ENCODE measurements at places on chromosomes 1 and 21.

GRCh38 chr1:203926025-203926540 lies 64.7 kb downstream of the SNRPE start:
- DNase-seq: no peak

GRCh38 chr1:41041614-41042270 lies 20.2 kb upstream of the SLFNL1 start:
- no peak for DNase-seq

- DNase-seq: no peak
Observed at GRCh38 chr21:46424621-46425020, 34.1 kb upstream of the DIP2A start.

- DNase-seq: peak; percentile 38
Observed at GRCh38 chr1:201739492-201740085, 89.4 kb upstream of the IPO9 start.

GRCh38 chr1:245225322-245226202 lies 70.8 kb downstream of the KIF26B start:
- no peak for DNase-seq

GRCh38 chr21:33950431-33951079 lies 35.0 kb upstream of the ATP5PO start:
- DNase-seq: no peak

GRCh38 chr1:225631021-225631663 lies 21.8 kb downstream of the ENAH start:
- DNase-seq: no peak

- no peak for DNase-seq
Observed at GRCh38 chr1:228068359-228068758, 14.1 kb upstream of the ARF1 start.

DNA sequence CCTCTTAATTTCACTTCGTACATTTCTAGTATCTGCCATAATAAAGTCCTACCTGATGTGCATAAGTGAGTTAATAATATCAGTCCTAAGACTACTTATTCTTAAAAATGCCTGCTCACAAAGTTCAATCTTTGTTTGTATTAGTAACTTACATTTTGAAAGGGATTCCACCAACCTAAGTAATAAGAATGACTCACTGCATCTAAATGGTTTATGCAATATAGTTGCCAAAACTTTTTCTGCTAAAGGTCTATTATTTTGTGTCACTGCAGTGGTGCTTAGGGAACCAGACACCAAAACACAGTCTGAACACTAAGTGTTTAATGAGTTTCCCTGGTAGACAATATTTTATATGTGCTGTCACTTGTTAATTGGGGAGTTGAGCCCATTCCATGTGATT lies 1.8 kb downstream of the ZNF669 start:
- DNase-seq: no peak

DNA sequence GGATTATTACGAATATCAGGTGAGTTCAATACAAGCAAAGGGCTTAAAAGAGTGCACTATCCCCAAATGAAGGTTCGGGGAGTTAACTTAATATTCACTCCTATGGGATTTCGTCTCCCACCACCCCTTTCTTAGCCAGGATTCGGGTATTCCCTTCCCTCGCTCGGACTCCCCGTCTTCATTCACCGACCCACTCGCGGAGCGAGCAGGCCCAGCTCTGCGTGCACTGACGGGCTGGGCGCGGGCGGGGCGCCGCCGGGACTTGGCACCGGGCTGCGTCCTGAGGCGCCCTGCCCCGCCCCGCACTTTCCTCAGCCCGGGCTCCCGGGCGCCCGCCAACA lies 7.7 kb upstream of the MPZL1 start:
- DNase-seq: no peak

GRCh38 chr1:18891426-18891780 lies 11.0 kb downstream of the ALDH4A1 start:
- DNase-seq: no peak

DNA sequence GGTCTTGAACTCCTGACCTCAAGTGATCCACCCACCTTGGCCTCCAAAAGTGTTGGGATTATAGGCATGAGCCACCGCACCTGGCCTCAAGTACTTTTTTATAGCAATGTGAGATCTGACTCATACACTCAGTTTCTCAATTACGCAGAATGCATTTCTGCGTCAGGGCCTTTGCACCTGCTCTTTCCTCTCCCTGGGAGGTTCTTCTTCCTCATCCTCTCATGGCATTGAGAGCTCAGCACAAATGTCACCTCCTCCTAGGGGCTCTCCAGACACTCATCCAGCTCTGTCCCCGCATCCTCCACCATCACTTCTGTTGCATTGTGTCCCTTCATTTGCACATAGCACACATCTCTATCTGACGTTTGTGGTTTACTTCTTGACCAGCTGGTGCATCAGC lies 418.8 kb downstream of the PTPRU start:
- no peak for DNase-seq

GRCh38 chr1:201955009-201955728 lies at the start of gene TIMM17A:
TIMM17A (plus strand) TSS chr1:201955503; CDS start chr1:201955527, 24 bp downstream.
- DNase-seq: peak; percentile 90

- DNase-seq: no peak
Observed at GRCh38 chr1:60662486-60663044, 419.8 kb upstream of the NFIA start.

DNA sequence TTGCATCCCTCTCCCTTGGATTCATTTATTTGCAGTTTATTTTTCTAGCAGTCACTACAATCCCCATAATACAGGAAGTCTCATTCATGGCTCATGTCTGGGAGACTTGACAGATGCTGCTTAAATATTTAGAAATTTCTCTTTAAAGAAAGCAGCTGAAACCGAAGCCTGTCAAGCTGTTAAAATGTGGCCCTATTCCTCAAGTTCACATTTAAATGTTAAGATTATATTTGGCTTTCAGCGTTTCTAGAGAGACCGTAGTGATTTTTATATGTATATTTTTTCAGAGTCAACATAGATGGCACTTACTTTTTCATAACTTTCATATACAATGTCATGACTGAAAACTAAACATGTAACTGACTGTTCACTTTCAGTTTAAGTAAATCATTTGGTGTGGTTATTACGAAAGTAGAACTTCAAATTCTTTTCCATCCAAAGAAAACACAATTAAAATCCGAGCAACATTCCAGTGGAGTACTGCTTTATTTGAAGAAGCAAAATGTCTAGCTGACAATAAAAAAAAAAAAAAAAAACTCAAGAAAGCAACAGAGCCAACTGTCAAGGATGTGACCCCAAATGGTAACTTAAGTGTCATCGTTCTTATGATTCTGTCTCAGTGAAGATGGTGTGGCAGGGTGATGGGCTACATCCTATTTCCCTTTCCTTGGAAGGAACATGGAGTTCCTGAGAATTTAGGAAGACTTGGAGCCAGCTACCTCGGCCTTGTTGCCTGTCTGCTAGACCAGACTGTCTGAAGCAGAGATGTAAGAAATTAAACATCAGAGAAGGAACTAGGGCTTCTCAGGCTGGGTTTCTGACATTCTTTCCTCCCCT lies 37.8 kb downstream of the MIS18A start:
- DNase-seq: no peak

GRCh38 chr1:11078631-11079030 lies 18.8 kb upstream of the SRM start:
- DNase-seq: no peak

DNA sequence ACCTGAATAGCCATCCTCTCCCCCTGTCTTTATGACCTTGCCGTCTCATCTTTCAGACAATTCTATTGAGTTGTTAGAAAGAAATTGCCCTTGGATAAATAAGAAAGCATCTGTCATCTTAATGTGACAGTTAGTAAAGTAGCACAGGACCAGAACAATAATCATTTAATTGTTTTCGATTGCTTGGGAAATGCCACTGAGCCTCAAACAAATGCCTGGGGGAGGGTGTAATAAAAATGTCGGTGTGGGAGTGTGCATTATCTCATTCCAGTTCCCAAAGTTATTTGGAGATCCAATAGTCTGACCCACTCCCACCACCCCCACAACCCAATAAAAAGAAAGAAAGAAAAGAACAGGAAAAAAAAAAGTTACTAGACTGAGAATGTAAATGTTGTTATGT lies 509.3 kb upstream of the LRRC7 start:
- DNase-seq: no peak

- no peak for DNase-seq
Observed at GRCh38 chr21:45403825-45404729, 888 bp upstream of the COL18A1 start.

- DNase-seq: no peak
Observed at GRCh38 chr1:159598196-159598595, 10.6 kb downstream of the APCS start.

GRCh38 chr1:184291701-184292100 lies 95.1 kb upstream of the C1orf21 start:
- DNase-seq: no peak

DNA sequence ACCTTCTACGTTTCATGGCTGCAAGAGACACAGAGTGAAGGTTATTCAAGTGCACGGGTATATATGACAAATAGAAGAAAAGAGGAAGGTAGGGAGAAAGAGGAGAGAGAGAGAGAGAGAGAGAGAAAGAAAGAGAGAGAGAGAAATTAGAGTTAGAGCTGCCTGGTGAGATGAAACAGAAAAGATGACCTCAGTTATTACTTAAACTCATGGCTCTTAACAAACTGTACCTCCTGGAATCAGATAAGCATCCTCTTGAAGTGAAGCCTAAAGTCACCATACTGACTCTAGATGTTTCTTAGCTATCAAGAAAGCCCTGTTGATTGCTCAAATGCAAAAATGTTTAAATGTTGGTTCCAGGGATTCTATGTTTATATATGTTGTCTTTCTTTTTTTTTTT lies 597.7 kb upstream of the ZP4 start:
- no peak for DNase-seq

GRCh38 chr1:179745743-179746142 lies 2.7 kb downstream of the FAM163A start:
- DNase-seq: no peak

GRCh38 chr1:181778640-181779260 lies 282.8 kb downstream of the ZNF648 start:
- no peak for DNase-seq

DNA sequence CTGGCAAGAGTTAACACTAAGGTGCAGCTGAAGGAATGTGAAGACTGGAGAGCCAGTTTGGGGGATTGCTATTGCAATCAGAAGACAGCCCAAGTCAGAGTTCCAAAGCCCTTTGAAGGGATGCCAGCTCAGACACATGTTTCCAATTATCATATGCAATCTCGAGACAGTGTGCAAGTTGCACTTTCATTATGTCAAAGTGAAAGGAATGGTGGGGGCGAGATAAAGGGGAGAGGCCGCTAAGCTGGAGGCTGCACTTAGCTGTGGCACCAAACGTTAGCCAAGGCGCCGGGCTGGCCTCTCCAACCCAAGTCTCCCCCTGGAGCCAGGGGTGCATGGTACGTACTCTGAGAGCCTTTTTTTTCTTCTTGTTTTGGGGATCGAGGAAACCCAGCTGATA lies 58.0 kb downstream of the NGF start:
- DNase-seq: no peak

GRCh38 chr1:31183927-31184554 lies 55.6 kb downstream of the NKAIN1 start:
- DNase-seq: peak; percentile 9

GRCh38 chr1:235307158-235308124 lies 20.5 kb downstream of the ARID4B start:
- DNase-seq: no peak

- DNase-seq: no peak
Observed at GRCh38 chr1:59061876-59062275, 235.0 kb upstream of the FGGY start.

GRCh38 chr21:41675574-41675973 lies 91.3 kb downstream of the RIPK4 start:
- DNase-seq: no peak

DNA sequence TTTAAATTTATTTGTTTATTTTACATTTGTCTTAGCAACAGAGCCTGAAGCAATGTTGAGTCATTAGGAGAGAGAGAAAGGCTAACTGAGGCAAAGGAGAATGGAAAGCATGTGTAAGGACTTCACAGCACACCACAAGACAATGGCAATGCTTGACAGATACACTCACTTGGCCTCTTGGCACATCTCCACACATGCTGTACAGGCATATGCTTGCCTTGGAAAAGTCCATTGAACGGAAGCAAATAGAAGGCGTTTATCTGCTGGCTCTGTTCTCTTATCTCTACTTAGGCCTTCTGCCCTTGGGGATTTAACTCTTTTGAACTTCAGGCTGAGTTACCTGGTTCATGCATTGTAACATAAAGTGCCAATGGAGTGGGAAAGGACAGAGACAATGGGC lies 262.2 kb upstream of the POU3F1 start:
- DNase-seq: no peak

- no peak for DNase-seq
Observed at GRCh38 chr1:192266645-192267044, 50.1 kb upstream of the RGS21 start.

- DNase-seq: no peak
Observed at GRCh38 chr1:116760487-116760886, 6.3 kb downstream of the CD2 start.

GRCh38 chr1:183237046-183237445 lies 51.0 kb downstream of the LAMC2 start:
- DNase-seq: no peak

GRCh38 chr1:206705191-206705590 lies 20.5 kb downstream of the MAPKAPK2 start:
- DNase-seq: no peak

DNA sequence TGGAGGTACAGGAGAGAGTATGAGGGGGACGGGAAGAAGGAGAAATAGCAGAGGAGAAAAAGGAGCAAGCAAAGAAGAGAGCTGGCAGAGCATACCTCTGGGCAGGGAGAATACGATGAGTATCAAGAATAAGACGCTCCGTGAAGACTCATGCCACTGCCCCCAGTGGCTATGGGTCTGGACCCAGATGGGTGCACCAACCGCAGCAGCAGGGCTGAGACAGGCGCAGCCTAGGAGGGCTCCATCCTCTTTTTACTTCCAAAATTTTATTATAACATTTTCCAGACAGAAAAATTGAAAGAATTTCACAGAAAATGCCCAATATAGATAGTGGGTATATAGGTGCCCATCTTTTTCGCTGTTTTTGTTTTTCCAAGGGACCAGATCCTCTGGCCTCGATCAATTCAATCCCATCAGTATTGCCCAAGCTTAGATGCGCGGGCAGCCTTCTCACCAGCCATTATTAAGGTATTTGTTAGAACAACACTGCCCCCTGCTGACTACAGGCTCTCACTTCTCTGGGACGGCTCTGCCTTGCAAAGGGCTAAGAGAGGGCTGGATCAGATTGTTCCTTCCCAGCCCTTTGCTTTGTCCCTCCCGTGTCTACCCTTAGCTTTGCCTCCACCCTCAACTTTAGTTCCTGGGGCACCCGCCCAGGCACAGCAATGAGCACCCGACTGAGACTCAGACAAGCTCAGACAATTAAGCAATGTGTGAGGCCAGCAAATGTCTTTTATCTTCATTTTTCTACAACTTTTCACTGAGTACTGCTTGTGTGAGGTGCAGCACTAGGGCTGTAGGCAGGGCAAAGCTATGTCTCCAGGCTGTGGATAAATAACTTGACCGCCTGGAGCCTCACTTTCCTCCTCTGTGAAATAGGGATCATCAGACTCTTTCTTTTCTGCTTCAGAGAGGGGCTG lies 17.5 kb upstream of the CAMK1G start:
- peak; percentile 66 for DNase-seq

- DNase-seq: no peak
Observed at GRCh38 chr1:203127666-203128430, at the start of gene ADORA1. ADORA1 (plus strand) TSS chr1:203127726; CDS start chr1:203128842, 1,116 bp downstream.

DNA sequence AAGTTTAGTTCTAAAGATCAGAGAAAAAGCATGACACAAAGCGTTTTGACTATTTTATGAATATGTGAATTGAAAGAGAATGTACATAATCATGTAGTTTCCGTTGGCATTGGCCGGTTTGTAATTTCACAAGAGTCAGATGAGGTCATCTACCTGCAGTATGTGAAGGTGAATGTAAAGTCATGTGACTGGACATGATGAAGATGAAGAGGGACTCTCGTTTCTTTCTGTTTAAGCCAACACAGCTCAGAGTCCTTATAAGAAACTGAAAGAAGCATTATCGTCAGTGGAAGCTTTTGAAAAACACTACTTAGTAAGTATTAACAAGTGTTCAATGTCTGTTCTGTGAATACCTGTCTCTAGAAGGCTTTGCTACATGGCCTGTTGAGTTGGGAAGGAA lies 30.9 kb upstream of the PWP2 start:
- DNase-seq: no peak

Data from effector CD4-positive, alpha-beta T cell (primary cell).